ENCODE measurements at places on chromosomes 1 and 21.

DNA sequence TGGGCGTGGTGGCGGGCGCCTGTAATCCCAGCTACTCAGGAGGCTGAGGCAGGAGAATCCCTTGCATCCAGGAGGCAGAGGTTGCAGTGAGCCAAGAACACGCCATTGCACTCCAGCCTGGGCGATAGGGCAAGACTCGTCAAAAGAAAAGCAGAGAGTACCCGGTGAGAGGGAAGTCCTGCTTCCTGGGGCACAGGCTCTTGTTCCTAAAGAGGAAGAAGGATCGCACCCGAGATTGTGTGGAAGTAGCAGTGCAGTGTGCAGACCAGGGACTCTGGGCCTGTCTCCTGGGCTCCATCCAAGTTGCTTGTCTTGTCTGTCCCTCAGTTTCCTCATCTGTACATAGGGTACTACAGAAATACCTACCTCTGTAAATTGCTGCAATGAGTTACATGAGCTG, 29.6 kb downstream of the NBPF3 start:
- DNase-seq, result no peak

DNA sequence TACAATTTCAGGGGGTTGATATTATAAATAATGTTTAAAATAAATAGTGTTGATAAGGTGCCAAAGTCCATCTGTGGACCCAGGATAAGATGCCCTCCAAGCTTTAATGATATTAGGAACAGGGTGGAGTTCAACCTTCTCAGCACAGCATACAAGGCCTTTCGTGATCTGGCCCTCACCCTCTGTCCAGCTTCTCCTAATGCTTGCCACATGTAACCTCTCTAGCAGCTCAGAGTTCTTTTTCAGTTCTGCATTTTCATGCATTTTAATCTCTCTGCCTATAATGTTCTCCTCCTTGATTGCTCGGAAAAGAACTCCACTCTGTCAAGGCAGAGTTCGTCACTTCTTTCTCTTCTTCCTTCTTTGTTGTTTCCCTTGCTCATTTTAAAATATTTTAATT, 21.4 kb upstream of the SMAP2 start:
- DNase-seq, result no peak

- DNase-seq, result no peak
Observed at GRCh38 chr1:88698140-88698539, 14.1 kb downstream of the PKN2 start.

DNA sequence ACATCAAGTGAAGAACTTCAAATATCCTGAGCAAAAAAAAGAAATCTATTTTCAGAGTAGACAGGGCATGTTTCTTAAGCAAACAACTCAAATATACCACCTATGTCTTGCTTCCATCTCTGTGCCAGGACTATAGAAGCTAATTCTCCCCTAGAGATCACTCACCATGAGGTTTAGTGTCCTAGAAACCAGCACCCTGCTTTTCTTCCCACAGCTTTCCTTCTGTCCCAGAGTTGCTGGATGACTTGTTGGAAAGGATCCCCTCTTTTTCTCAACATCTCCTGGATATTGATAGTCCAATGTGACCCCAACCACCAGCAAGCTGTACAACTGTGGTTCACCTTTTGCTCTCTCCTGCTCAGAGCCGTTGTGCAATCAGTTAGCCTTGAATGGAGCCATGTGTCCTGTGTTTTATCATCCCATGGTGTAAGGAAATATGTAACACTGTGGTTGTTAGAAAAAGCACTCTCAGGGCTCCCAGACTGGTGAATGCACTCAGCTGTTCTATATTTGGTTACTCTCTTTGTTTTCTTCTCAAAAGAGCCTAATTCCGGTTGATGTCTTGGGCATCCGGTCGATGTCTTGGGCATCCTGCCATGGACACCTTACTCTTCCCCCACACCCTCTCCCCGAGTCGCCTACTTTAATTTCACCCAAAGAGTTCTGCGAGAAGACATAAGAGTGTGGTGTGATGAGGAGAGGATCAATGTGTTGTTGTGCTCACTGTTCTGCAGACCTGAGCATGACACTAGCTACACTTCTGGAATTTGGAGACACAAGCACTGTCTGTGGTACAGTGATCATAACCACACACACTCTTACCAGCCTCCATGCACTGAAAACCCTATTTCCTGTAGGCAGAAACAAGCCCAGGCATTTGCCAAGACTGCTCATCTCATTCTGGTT, 1.7 kb downstream of the TNFSF4 start:
- DNase-seq, result no peak

- DNase-seq, result no peak
Observed at GRCh38 chr1:30416221-30416820, 307.1 kb downstream of the MATN1 start.

DNA sequence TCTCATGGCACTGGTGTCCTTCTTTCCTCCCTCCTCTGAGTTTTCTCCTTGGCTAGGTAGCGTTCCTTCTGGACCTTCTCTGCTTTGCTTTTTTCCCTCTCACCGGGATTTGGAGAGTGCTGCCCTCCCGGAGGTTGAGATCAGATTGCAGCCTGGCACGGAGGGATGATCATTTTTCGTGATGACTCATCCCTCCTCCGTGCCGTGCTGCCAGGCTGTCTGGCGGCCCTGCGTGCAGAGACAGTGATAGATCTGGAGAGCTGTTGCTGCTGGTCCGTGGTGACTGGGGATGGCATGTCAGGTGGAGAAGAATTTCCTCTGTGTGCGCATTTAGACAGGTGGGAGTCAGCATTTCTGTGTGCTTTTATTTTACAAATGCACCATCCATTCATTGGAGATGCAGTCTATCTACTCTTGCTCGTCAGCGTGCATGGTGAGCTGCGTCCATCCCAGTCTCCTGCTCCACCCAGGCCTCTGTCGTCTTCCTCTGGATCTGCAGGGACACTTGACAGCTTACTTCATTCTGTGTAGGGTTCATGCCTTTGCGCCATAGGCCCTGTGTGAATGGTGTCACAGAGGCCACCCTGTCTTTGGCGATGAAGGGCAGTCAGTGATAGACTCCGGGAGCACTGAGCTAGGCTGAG, 104.4 kb downstream of the PCBP3 start:
- DNase-seq, result no peak

DNA sequence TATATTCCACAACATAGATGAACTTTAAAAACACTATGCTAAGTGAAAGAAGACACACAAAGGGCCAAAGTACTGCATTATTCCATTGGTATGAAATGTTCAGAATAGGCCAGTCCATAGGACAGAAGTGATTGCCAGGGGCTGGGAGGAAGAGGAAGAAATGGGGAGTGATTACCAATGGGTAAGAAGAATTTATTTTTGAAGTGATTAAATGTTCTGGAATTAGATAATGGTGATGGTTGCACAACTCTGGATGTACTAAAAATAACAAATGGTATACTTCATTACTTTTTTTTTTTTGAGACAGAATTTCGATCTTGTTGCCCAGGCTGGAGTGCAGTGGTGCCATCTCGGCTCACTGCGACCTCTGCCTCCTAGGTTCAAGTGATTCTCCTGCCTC, 61.7 kb downstream of the CHD5 start:
- no peak for DNase-seq

- DNase-seq, result no peak
Observed at GRCh38 chr1:17743008-17743647, 12.0 kb upstream of the ACTL8 start.

DNA sequence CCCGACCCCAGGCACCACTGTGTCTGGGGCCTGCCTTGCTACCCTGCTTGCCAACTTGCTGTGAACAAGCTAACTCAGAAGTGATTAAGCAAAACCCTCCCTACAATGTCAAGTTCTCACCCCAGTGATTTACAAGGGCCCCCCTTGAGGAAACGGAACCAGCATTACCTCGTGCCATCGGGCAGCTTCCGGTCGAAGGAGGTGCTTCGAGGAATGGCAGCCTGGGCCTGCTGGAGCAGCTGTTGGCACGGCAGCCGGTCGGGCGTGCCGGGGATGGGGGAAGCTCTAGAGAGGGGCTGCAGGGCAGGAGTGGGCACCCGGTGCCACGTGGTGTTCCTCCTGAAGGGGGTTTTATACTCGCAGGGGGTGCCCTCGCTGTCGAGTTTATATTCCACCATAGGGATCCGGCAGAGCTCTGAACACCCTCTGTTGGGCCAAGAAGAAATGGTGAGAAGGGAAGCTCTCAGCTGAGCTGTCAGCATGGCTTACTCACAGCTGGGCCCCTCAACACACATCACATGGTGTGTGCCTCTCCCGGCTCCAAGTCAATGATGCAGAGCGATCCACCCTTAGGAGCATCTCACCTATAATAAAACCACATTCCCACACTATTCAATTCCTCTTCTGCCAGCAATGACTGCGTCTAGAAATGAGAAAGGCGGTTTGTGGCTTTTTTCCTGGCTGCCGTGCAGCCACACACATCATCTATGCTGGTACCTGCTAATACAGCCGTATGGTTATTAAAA, 184.4 kb downstream of the SIPA1L2 start:
- DNase-seq, result no peak

All from hepatic stellate cell (primary cell).